KG1 (cell line): ENCODE measurements at places on chromosomes 12 and 14.

DNA sequence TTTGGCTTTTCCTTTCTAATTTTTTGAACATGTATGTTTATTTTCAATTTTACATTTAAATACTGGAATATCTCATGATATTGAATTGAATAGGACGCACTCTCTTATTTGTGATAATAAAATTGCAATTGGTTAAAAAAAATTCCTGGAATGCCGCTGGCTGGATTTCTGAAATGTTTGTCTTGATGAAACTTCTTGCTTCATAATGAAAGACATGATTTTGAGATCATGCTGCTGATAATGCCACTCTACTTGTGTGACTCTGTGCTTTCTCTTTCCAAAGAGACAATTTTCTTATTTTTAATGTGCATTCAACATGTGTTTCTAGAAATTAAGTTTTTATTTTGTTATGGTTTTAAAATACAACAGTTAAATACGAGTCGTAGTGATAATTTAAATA is 465.7 kb upstream of the FAR2 start:
- no peak for DNase-seq

DNA sequence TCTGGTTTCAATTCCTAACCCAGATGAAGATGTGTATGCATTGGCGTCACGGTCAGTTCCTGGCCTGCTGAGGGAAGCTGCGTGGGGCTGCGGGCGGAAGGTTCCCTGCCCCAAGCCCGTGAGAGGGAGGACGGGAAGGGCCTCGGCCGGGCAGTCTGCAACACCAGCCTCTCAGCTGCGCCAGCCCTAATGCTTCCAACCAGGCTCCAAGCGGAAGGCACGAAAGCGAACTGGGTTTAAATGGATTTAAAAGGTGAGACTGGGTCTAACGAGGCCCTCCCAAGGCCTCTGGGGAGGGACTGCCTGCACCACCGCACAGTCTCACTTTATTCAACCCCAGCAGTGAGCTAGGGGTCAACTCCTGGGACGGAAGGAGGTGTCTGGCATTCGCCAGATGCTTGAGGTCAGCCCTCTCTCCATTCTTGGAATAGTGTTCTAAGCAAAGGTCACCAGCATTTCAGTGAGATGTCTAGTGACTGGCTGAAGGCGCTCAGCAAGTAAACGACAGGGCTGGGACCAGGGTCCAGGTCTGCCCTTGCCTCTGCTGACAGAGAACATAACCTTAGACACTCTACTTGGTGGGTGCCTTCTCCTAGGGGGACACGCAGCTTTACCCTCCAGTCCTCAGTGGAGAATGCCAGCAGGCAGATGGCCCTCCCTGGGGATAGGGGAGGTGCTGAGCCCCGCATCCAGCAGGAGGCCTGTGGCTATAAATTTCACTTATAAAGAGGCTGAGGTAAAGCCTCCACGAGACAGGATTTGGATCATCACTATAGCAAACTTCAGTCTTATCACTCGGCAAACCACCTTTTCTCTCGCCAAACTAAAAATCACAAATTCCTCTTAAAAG is 92.2 kb downstream of the PIWIL1 start:
- DNase-seq = no peak

- DNase-seq = no peak
Measured at GRCh38 chr12:63129927-63130326, 21.1 kb downstream of the AVPR1A start.

- no peak for DNase-seq
Measured at GRCh38 chr14:30607156-30607780, 14.9 kb upstream of the SCFD1 start.

- DNase-seq = no peak
Measured at GRCh38 chr12:67320614-67321295, 51.6 kb downstream of the CAND1 start.

DNA sequence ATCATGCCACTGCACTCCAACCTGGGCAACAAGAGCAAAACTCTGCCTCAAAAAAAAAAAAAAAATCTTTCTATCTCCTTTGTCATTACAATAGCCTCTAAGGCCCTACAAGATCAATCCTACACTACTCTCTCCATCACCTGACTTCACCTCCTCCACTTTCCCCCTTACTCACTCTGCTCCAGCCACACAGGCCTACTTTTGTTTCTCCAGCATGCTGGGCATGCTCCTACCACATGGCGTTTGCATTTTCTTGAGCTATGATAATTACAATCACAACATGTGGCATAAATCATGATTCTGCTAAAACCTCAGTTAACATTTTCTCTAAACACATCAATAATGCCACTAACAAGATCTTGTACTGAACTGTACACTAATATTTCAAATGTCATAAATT is 7.8 kb downstream of the PPP1R13B start:
- DNase-seq = no peak

GRCh38 chr14:93011650-93012325 is 88.8 kb downstream of the CHGA start:
- DNase-seq = no peak
